ENCODE measurements at places on chromosomes 16 and 17.

GRCh38 chr16:48318630-48319029 lies 66.6 kb downstream of the SIAH1 start:
- no peak for DNase-seq

DNA sequence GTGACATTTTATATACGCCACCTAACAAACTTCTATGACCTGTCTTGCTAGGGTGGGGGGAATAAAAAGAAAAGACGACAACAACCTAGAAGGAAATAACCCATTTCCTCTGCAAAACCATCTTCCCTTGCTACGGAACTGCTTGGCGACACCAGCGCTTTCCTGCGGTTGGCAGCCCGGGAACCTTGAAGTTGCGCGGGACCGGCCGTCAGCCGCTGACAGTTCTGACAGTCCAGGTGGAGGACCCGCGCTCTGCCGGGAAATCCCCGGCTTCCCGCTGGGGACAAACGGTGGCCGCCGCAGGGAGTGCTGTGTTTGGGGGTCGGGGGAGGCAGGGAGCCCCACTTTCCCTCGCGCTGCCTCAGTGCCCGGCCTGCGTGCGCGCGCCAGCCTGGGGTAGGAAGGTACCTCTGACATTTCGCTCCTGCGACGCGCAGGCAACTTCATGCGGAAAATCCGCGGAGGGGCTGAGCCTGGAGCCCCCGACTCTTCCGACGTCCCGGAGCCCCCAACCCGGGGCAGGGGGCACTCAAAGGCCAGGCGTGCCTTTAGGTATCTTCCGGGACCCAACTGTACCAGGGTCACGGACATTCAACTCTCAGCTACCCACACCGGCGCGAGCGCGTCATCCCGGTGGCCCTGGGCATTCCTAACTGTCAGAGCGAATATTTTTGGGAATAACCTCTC lies 516 bp downstream of the SLC16A6 start:
- peak; percentile 76 for DNase-seq

DNA sequence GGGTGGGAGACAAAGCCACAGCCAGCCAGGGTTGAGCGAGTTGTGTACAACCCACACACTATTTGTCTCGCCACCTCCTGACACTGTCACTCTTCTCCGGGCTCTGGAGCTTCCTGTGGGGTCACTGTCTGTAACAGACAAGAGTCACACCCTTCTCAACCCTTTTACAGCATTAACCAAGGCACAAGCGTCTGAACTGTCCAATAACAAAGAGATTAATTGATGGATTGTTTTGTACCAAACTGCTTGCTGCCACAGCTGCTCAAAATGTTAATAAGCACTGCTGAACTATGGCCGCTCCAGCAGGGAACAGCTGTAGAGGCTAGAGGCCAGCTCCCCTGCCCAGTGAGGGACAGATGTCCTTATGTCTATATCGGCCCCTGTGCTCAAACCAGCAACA lies 25.2 kb upstream of the HYDIN start:
- DNase-seq: no peak

DNA sequence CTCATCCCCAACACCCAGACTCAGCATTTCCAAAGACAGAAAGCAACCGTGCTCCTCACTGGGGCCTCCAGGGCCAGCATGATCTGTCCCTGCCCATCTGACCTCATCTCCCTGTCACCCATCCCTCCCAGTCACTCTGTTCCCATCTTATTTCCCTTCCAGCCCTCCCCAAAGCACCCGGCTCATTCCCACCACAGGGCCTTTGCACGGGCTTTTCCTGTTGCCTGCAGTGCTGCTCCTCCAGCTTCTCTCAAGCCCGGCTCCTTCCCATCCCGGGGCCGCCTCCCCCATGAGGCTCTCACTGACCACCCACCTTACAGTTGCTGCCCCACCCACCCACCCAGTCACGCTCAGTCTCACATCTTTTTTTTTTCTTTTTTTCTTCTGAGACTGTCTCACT lies 54.8 kb downstream of the RMI2 start:
- no peak for DNase-seq

DNA sequence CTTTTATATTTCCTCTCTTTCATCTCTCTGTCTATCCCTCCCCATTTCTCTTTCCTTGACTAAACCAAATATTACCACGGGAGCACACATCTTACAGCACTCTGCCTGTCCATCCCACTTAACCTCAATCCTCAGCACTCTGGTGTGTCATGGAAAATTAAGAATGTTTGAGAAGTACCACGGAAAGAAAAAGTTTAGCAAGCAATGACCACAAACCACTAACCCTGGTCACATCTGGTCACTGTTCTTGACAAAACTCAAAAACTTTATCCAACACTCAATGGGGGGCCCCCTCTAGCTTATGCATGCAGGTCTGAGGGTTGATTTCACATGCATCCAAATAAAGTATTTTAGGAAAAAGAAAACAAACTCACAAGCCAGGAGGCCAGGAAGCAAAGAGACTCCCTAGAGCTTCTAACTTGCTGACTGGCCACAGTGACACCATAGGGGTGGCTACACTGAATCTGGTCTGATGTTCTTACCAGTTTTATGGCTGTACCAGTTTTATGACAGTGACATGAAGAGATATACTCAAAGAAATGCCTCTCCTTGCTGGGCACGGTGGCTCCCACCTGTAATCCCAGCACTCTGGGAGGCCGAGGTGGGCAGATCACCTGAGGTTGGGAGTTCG lies 229.2 kb downstream of the STX8 start:
- no peak for DNase-seq

DNA sequence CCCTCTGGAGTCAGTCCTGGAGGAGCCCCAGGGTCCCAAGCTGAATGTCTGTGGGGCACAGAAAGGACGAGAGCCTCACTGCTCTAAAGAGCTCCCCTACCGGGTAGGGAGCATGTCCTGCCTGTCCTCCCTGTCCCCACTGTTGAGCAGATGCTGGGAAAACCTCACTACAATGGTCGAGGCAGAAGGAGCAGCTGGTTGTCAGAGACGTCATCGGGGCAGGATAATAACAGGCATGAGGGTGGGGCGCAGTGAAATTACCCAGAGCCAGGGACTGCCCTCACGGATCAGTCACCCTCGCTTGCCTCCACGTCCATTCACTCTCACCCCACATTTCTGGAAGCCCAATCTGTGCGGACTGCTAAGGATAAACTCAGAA lies 538 bp downstream of the TM4SF5 start:
- DNase-seq: no peak

DNA sequence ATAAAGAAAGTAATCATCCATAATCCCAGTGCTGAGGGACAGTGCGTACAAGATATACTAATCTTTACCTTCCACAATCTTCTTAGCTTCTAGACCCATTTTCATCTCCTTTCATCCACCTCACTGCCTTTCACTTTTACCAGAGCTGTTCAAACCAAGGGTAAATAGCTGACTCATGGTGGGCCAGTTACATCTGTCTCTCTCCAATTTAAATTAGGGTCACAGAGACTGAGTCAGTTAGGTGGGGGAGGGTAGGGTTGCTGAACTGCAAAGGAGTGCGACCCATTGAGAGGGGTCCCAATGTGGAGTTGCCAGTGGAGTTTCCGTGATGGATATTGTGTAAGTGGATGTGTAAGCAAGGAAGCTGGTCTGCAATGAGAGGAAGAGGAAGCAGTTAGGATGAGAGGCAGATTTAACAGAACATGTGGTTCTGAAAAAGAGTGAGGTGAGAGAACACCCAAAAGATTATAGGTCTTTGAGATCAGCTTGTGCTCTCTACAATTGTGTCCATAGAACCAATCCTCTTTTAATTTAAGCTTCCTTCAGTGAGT lies 83.5 kb downstream of the GP2 start:
- DNase-seq: no peak

DNA sequence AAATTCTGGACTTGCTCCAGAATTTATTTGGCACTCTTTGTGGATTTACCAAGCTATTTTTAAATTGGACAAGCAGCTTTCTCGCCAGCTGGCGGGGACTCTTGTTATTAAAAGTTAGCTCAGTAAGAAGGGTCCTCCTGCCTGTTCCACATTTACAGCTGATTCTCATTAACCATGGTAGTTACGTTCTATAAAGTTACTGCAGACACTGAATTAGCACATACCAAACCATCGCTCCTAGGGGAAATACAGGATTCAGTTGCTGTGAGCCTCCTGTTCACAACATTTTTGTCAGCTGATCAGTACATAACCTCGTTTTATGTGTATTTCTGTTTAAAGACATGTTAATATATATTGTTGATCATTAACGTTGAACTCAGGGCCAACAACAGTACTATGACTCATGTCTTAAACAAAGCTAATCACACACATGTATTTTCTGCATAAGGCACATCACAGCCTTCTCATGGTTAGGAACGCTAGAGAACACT lies 4.2 kb downstream of the LDAF1 start:
- no peak for DNase-seq

DNA sequence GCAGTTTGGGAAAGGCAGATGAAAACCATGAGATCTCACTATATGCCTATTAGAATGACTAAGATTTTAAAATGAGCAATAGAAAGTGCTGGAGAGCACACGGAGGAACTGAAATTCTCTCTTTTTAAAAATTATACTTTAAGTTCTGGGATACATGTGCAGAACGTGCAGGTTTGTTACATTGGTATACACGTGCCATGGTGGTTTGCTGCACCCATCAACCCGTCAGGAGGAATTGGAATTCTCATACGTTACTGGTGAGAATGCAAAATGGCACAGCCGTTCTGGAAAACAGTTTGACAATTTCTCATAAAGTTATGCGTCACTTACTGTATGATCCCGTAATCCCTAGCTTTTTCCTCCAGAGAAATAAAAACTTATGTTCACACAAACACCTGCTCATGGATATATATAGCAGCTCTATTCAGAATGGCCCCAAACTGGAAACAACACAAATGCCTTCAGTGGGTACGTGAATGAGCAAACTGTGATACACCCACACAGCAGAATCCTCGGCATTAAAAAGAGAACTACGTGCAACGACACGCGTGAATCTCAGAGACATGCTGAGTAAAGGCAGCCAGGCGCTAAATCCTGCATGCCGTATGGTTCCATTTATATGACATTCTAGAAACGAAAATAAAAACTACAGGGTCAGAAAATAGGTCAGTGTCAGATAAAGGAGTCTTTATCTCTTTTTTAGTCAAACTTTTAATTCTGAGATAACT lies 11.8 kb downstream of the PIK3R6 start:
- peak; percentile 71 for DNase-seq

- DNase-seq: no peak
These were observed 40.2 kb downstream of the KSR1 start for GRCh38 chr17:27496437-27496943.

- no peak for DNase-seq
These were observed 35.5 kb downstream of the NFAT5 start for GRCh38 chr16:69601250-69601649.

DNA sequence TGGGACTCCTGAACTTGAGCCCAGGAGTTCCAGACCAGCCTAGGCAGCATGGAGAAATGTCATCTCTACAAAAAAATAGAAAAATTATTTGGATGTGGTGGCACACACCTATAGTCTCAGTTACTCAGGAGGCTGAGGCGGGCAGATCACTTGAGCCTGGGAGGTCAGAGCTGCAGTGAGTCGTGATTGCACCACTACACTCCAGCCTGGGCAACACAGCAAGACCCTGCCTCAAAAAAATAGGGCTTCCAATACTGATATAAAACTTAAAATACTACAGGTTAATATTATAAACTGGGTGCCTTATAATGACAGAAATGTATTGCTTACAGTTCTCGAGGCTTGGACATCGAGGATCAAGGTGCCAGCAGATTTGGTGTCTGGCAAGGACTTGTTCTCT lies 10.6 kb downstream of the CES2 start:
- DNase-seq: no peak

- DNase-seq: no peak
These were observed 162.9 kb downstream of the SEC14L1 start for GRCh38 chr17:77303620-77304019.

- no peak for DNase-seq
These were observed 325.1 kb upstream of the HSBP1 start for GRCh38 chr16:83482545-83483162.

DNA sequence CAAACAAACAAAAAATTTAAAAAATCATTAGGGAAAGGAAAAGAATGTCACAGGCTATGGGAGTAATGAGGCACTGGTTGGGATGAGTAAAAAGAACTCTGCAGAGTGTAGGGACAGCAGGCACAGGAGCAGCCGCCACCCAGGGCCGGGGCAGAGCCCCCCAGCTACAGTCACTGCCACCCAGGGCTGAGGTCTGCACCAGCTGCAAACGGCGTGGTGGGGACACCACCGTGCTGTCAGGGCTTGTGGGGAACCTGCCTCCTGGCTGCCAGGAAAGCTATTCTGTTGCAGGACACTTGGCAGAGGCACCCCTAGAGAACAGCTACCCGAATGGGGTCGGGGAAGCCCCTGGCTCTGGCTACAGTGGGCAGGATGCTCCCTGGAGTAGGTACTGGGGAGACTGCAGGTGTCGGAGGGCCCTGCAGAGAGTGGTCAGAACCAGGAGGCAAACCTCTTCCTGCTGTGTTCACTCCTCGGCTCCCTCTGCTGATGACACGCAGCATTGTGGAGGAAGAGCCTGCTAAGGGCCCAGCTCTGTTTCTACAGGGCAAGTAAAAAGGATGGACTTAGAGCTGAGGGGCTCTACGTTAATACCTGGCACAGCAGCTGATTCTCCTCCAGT lies 32.3 kb upstream of the CAPN15 start:
- DNase-seq: no peak

DNA sequence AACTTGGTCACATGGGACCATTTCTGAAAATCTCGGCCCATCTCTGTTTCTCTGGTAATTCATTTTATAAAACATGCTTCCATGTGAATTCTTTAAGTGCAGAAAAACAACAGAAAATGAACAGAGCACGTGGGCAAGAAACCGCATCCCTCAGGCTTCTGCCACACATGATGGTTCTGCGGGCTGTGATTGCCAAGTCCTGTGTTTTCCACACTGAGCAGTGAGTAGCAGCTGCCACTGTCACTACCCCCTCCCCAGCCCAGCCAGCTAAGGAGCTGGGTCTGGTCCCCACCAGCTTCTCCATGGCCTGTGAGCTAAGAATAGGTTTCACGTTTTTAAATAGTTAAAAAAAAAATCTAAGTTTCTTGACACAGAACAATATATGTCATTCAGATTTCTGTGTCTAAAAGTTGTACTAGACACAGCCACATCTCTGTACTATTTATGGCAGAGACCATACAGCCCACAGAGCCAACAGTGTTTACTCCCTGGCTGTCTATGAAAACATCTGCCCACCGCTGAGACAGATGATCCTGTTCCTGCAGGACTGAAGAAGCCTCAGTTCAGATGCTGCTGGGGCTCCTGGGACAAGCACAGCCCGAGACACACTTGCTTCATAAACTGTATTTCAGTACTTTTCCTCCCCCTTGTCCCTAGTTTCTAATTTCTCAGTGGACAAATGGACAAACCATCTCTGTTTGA lies 41.5 kb downstream of the USP22 start:
- no peak for DNase-seq

All from GM06990 (cell line).